ENCODE measurements at places on chromosomes 7 and 10.

DNA sequence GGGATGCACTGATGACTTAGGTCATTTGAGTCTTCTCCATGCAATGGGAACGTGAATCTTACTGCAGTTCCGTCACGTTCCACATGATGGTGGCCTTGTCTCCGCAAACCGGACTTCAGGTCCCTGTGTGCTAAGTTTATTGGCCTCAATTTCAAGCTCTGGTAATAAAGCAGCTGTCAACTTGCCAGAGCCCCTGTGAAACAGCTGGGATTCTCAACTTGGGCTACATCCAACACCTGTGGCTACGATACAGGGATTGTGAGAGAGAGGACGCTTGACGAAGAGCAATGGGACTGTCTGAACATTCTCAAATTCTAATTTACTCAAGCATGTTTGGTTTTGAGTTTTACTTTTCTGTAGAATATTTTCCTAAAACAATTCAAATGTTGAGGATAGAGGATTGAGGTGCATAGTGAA is 174.2 kb downstream of the PTN start:
- no peak for DNase-seq

GRCh38 chr7:47211519-47211973 is 370.4 kb downstream of the TNS3 start:
- no peak for DNase-seq

DNA sequence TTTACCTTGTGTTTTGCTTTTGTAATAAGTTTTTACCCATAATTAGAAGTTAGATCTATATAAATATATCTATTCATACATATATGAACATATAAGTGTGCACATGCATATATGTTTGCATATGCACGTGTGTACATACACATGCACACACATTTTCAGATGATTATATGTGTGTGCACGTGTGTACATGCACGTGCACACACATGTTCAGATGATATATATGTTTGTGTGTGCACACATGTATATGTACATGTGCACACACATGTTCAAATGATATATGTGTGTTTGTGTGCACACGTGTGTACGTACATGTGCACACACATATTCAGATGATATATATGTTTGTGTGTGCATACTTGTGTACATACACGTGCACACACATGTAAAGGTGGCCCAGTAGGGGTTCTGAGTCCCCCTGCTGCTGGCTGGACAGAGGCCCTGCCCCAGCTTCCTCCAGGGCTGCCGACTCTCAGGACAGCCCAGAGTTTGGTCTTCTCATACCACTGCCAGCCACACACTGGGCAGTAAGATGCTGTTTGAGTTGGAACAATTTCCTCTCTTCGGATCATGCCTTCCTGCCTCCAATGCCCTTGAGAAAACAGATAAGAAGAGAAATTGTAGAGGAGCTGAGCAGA is 252.3 kb upstream of the PPP2R2D start:
- no peak for DNase-seq

- DNase-seq = no peak
These were observed 59.7 kb downstream of the ELAPOR2 start for GRCh38 chr7:86999750-87000149.

- DNase-seq = no peak
These were observed 43.2 kb downstream of the BTRC start for GRCh38 chr10:101397140-101397539.

GRCh38 chr7:11835260-11835659 is 3.3 kb upstream of the THSD7A start:
- no peak for DNase-seq

DNA sequence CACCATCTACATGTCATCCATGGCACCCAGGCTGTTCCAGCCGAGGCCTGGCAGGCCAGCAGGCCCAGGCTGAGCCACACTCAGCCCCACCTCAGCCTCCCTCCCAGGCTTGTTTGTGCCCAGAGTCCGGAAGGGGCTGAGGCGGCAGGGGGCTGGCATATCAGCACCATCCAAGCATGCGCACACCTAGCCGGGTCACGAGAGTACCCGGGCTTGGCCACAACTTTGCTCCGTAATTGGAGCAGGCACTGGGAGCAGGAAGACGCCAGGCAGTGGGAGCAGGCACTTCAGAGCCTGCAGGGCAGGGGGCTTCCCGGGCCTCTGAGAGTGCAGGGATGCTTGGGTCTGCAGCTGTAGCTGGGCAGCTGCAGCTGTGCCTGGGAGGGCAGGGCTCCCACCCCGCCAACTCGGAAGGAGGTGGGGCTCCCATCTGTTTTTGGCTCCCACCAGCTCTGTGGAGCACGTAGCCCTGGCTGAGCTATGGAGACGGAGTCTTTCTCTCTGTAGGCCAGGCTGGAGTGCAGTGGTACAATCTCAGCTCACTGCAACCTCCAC is 15.2 kb upstream of the TSPAN15 start:
- no peak for DNase-seq

GRCh38 chr10:64726466-64726865 is 1205.3 kb downstream of the REEP3 start:
- no peak for DNase-seq

DNA sequence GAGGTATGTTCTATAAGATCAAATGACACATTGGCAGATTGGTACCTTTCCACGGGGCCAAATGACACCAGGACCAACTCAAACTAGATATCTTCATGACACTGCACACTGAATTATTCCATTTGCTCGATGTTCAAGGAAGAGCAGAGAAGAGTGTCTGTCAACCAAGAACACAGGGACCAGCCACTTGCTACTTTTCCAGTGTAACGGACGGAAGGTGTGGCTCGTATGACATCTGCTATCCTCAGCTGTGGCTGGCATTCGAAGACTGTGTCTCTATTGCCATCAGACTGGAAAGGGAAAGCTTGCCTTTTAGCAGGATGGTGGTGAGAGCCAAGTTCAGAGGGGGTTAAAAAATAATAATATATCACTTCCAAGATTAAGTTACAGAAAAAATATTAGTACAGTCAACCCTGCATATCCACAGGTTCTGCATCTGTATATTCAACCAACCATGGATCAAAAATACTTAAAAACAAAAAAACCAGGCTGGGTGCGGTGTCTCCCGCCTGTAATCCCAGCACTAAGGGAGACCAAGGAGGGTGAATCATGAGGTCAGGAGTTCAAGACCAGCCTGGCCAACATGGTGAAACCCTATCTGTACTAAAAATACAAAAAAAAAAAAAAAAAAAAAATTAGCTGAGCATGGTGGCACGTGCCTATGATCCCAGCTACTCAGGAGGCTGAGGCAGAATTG is 237.1 kb downstream of the PRPF18 start:
- no peak for DNase-seq

GRCh38 chr10:53370347-53370746 is 597.8 kb upstream of the MBL2 start:
- no peak for DNase-seq

DNA sequence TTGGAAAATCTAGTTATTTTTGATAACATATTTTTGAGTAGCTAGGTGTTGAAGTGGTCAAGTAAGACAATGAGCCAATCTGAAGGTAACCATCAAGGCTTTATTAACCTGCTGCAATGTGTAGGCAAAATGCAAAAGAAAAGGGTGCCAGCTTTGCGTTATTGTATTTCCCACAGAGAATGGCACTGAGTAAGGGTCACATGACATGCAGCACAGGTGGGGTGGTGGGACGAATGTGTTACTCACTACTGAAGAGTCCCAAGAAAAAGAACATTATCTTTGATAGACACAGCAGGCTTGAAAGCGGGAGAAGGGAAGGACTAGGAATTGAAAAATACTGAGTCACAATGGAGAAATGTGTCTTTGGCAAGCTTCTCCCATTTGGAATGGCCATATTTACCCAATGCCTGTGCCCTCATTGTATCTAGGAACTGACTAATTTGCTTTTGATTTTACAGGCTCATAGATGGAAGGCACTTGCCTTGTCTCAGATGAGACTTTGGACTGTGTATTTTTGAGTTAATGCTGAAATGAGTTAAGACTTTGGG is 898.6 kb upstream of the POT1 start:
- DNase-seq = no peak

DNA sequence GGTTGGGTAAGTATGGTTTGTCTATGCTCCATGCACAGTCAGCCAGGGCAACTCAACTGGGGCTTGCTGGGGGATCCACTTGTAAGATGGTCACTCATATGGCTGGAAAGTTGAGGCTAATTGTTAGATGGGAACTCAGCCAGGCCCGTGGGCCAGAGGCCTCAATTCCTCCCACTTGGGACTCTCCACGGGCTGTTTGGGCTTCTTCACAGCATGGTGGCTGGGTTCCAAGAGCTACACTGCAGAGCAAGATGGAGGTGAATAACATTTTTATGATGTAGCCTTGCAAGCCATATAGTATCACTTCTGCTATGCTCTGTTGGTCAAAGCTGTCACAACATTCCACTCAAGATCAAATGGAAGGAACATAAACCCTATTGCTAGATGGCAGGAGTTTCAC is 39.2 kb downstream of the ELMO1 start:
- no peak for DNase-seq

- DNase-seq = no peak
These were observed 10.3 kb upstream of the OGDH start for GRCh38 chr7:44595934-44596635.

DNA sequence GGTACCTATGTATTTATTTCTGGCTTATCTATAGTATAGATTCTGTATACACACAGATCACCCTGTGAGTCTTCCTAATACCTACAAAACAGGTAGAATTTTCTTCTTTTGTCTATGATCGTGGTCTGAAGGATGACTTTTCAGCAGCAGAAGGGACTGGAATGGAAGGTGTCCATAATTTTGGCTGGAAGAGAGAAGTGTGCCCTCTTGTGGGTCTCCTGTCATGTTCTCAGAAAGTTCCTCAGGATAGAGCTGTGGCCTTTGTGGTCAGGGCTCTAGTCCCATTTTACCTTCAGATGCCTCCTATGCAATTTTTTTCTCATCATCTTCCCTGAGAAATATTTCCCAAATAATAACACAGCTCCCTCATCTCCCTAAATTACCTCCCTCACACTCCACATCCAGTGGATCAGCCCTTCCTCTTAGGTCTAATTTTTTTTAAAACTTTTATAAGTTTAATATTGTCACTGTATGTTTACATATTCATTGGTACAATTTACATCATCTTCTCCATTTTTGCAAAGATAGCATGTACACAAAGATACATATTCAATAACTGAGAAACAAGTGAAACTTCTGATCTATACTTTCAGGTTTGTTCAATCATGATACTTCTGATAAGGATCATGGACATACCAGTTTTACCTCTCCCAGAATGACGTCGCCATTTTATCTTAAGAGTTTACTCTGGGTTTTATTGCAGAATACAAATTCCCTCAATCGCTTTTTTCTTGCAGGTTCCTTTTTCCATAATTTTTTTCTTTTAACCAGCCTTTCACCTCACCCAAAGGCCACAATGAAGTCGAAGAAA is 112.7 kb downstream of the REEP3 start:
- DNase-seq = no peak

- no peak for DNase-seq
These were observed 73.9 kb downstream of the PRLHR start for GRCh38 chr10:118521415-118522117.

DNA sequence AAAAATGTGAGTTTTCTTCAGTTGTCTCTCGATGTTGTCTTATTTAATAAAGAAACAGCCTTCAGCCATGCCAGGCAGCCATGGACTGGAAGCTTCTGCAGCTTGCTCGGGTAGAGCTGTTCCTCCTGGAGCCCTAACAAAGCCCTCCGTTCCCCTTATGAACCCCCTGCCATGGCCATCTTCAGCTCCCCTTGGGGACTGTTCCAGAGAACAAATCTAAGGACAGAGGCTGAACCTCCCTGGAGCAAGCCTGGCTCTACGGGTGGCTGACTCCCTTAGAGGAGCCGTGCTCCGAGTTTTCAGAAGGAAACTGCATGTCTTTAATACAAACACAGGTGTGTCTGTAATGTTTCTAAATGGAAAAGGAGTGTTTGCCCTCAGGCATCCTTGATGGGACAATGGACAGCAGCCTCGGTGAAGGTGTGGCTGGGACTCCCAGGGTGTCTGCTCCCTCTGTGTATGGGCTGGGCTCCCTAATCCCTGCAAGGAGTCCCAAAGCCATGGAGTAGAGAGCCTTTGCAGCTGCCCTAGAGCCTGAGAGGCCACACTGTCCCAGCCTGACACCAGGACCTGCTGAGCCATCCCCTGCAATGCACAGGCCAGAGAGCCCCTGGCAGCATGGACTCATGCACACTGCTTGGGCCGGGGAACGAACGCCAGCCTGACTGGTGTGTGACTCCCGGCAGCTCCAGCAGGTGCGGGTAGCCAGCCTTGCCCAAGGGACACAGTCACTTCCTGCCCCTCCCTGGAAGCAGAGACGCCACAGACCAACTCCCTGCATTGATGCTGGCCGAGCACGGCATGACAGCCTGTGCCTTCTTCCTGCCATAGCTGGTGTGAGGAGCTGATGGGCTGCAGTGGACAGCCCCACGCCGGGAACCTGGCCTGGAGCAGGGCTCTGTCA is 381.8 kb downstream of the TCERG1L start:
- no peak for DNase-seq

DNA sequence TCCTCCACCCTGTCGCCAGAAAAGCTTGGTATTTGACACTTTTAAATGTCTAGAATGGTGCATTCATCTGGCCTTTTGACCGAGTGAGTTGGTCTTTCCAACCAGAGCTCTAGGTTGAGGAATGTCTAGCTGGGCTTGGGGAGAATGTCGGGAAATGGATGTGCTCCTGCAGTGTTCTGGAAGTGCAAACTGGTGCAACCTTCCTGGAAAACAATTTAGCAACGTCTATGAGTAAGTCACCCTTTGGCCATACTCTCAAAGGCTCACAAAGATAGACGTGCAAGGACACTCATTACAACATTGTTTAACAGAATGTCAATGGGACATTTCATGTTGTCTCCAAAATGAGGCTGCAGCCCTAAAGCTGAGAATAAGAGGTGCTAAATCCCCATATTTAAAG is 12.2 kb upstream of the NMT2 start:
- DNase-seq = no peak

DNA sequence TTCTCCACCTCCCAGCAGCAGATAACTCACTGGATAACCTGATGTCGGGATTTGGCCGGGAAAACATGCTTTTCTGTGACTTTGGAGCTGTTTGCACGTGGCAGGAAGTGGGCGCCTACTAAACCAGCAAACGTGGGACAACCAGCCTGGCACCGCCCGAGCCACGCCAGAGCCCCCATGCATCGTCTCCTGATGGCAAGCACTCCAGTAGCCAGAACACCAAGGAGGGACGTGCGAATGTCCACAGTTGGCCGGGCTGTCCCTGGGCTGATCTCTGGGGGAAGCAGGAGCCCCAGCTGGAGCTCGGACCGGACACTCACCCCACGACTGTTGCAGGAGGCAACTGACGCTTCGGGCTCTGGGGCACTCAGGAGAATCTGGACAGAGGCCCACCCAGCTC is 7.1 kb downstream of the ADGRA1 start:
- no peak for DNase-seq

GRCh38 chr10:80165173-80165572 is 32.6 kb downstream of the PLAC9 start:
- no peak for DNase-seq

- DNase-seq = no peak
These were observed 154.8 kb upstream of the COBL start for GRCh38 chr7:51471210-51471980.

Data from stimulated activated CD4-positive, alpha-beta T cell treated with anti-CD3 and anti-CD28 coated beads, Interleukin-12 subunit alpha, Interleukin-12 subunit beta, amount 100 ng/mL, for 48 hours (primary cell).